ENCODE measurements at places on chromosomes 4 and X.

DNA sequence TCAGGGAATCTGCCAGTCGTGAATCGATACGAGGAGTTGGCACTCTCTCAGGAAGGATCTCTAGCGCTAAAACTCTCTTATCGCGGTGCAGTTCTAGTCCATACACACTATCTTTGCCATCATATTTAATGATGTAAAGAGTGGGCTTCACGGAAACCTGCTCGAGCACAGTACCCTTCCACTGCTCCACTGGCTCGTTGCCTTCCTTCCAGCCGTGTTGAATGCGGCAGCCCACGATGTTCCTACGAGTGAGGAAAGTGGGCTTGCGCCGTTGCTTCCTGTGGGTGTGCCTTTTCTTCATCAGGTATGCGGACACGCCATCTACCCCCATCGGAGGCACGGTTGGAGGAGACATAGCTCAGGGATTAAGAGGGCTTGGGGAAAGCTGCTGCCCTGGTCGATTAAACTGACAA, 661 bp downstream of the SPIN4 start:
- DNase-seq = peak; percentile 45

DNA sequence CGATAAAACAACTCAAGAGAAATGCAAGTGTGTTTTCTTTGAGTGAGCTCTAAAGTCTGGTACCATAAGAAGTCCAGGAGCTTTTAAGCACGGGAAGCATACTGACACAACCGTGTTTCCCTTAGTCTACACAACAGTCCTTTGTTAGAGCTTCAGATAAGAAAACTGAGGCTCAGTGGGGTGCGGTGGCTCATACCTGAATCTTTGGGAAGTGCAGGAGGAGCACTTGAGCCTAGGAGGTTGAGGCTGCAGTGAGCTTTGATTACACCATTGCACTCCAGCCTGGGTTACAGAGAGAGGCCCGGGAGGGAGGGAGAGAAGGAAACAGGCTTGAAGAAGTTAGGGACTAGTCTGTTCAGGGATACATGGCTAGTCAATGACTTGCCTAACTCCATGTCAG, 21.9 kb downstream of the LEF1 start:
- no peak for DNase-seq

DNA sequence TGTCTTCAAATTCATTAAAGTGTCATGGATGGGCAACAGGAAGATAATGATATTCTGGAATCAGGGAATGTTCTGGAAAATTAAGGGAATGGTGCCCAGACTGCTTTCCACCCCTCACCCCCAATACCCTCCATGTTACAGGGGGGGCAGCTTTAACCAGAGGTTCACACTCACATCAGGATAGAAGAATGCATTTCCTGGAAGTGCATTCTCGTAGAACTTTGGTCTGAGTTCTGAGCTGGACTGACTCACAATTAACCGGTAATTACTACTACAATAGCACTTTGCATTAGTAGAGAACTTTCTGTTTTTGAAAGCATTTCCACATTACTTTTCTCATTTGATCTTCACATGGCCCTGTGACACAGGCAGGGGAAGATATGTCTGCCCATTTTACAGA, 52.5 kb upstream of the SHISA3 start:
- DNase-seq = no peak

GRCh38 chr4:104408878-104409277, 85.8 kb downstream of the CXXC4 start:
- DNase-seq = no peak

GRCh38 chrX:138996268-138996667, 284.8 kb upstream of the FGF13 start:
- DNase-seq = no peak

- DNase-seq = no peak
These were observed 41.3 kb upstream of the PHEX start for GRCh38 chrX:21990832-21991231.

All from WERI-Rb-1 (cell line).